Ovary (tissue), 10 donors: ENCODE measurements at places on chromosomes 2 and 18. TPM values are rescaled to one million over a fixed set of nuclear protein-coding genes. Genes with fewer than 3 reads are reported as not detected.

GRCh38 chr2:218474527-218474926, 55.6 kb downstream of the VIL1 start:
- no peaks in the 10 kb centered on the region for H3K36me3 ChIP-seq
- H3K27me3 ChIP-seq, result no peaks in the 10 kb centered on the region
- H3K4me3 ChIP-seq, result no peak overlapping the region

- DNase-seq, result no peak
- H3K27ac ChIP-seq, result no peak overlapping the region
- no peaks in the 10 kb centered on the region for H3K36me3 ChIP-seq
- H3K4me3 ChIP-seq, result no peak overlapping the region
- H3K4me1 ChIP-seq, result no peaks in the 10 kb centered on the region
- no peaks in the 10 kb centered on the region for H3K27me3 ChIP-seq
These were observed 292.5 kb downstream of the ALK start for GRCh38 chr2:29628862-29629261.

DNA sequence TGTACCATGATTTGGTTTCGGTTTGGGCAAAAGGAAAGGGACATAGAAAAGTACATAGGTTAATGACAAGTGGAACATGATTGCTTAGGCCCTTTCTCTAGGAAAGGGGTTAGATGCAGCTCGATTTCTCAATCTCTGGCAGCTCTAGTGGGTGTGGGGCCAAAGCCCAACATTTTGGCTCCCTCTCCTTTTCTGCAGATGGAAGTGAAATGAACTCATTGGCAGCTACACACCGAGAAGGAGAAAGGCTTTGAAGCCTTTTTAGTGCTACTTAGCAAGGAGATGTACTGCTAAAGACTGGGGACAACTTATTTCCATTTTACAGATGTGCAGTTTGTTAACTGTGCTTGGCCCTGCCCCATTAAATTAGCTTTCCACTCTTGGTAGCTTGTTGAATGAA, 93.8 kb downstream of the LYPD6B start:
- no peak overlapping the region for H3K27ac ChIP-seq
- no peaks in the 10 kb centered on the region for H3K27me3 ChIP-seq
- no peaks in the 10 kb centered on the region for H3K36me3 ChIP-seq
- no peaks in the 10 kb centered on the region for H3K4me1 ChIP-seq
- H3K4me3 ChIP-seq, result no peak overlapping the region

DNA sequence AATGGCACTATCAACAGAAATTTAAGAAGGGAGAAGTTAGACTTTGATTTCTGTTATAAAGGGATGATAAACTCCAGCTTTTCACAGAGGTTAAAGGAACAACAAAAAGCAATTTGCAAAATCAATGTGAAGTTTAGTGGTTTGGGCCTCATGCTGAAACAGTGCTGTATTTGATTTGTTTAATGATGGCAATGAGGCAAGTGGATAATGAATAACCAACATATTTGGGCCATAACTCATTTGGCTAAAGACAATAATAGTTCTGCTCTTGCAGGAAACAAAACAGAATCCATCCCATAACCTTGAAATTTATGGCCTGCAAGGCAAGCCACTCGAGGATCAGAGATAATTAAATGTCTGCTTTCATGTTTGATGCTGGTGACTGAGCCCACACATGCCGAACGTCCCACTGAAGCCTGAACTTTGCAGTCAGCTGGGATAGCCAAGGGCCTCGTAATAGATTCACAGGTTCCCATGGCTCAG, 56.5 kb downstream of the TPGS2 start:
- DNase-seq, result no peak
- no peaks in the 10 kb centered on the region for H3K36me3 ChIP-seq
- H3K4me3 ChIP-seq, result no peak overlapping the region
- no peak overlapping the region for H3K27ac ChIP-seq
- H3K4me1 ChIP-seq, result no peaks in the 10 kb centered on the region
- H3K27me3 ChIP-seq, result no peaks in the 10 kb centered on the region

DNA sequence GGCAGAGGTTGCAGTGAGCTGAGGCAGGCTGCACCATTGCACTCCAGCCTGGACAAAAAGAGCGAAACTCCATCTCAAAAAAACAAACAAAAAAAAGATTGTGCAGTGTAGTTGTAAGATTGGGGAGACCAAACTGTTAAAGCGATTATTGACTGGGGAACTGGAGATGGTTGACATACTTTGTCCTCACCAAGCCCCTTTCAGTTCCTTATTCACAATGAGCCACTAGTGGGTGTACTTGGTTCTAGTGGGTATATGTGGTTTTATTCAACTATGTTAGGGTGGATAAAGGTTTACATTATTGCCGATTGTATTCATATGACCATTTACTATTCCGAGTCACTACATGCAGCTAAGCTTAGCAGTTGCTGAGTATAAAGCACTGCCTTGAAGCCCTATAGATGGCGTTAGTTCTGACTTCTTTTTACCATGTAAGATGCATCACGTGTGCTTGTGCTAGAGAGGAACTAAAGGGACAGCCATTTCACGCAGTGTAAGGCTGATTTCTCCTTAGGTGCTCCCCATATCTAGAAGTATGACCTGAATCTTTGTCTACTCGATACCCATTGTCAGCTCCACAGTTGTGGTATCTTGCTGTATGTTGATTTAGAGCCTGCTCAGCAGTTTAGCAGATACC, 12.1 kb downstream of the EIF4E2 start:
- no peaks in the 10 kb centered on the region for H3K27me3 ChIP-seq
- no peaks in the 10 kb centered on the region for H3K4me1 ChIP-seq
- H3K4me3 ChIP-seq, result no peak overlapping the region
- no peak overlapping the region for H3K27ac ChIP-seq
- H3K36me3 ChIP-seq, result no peaks in the 10 kb centered on the region

- H3K27me3 ChIP-seq, result no peaks in the 10 kb centered on the region
- H3K4me1 ChIP-seq, result peaks cover 11% of the 10 kb centered on the region
- H3K27ac ChIP-seq, result no peak overlapping the region
- H3K4me3 ChIP-seq, result no peak overlapping the region
- no peaks in the 10 kb centered on the region for H3K36me3 ChIP-seq
These were observed 59.2 kb upstream of the ATL2 start for GRCh38 chr2:38436227-38436664.

DNA sequence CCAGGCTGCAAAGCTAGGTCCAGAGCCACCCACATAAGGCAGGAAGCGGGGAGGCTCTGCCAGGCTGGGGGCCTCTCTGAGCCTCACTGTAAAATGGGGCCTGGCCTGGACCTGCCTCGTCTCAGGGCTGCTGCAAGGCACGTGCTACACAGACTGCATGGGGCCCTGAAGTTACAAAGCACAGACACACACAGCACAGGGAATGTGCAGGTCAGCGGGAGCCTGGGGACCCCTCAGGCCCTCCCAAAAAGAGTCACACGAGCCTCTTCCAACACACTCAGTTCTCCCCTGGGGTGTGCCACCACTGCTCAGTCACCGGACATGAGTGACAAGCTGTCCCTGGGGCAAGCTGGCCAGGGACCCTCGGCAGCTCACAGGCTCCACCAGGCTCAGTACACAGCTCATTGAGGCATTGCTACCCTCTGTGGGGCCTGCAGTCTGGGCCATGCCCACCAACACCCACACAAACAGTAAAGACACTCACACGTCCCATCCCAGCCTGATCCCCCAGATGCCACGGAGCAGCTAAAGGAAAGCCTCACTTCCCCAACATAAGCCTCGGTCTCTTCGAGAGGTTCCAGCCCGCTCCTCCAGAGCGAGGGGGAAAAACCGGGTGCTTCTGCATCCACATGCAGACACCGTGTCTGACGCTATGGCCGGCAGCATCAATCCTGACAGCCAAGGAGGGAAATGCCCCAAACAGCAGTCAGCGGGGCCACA, 33.7 kb downstream of the BOK start:
- no peaks in the 10 kb centered on the region for H3K27me3 ChIP-seq
- no peaks in the 10 kb centered on the region for H3K4me1 ChIP-seq
- H3K36me3 ChIP-seq, result no peaks in the 10 kb centered on the region
- no peak overlapping the region for H3K4me3 ChIP-seq
- H3K27ac ChIP-seq, result no peak overlapping the region

DNA sequence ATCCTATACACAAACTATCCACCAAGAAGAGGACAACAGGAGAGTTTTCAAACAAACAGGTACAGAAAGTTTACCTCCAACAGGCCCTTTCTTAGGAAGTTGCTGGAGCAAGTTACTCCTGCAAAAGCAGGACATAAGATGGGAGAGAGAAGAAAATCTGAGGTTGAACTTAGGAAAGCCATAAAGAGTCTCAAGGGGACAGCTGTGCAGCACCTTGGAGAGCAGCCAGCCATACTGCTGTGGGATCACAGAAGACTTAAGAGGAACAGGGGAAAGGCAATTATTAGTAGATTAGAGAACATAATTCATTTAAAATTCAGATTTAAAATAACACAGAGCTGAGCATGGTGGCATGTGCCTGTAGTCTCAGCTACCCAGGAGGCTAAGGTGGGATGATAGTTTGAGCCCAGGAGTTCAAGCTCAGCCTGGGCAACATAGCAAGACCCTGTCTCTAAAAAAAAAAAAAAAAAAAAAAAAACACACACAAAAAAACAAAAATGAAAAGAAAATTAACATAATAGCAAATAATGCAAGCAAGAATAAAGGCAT, 148.1 kb upstream of the SIX3 start:
- no peak overlapping the region for H3K27ac ChIP-seq
- no peaks in the 10 kb centered on the region for H3K4me1 ChIP-seq
- no peak for DNase-seq
- H3K27me3 ChIP-seq, result no peaks in the 10 kb centered on the region
- no peak overlapping the region for H3K4me3 ChIP-seq

- no peak overlapping the region for H3K4me3 ChIP-seq
- H3K4me1 ChIP-seq, result peaks cover 2% of the 10 kb centered on the region
- no peak overlapping the region for H3K27ac ChIP-seq
- no peaks in the 10 kb centered on the region for H3K27me3 ChIP-seq
These were observed 30.7 kb upstream of the IL1R1 start for GRCh38 chr2:102111823-102112222.

- H3K27me3 ChIP-seq, result no peaks in the 10 kb centered on the region
- no peaks in the 10 kb centered on the region for H3K36me3 ChIP-seq
- peak overlapping the region; percentile 75 for H3K27ac ChIP-seq
- DNase-seq, result peak; percentile 83
- H3K4me3 ChIP-seq, result peak overlapping the region; percentile 73
These were observed 854 bp upstream of the DNMT3A start for GRCh38 chr2:25342372-25343186.

DNA sequence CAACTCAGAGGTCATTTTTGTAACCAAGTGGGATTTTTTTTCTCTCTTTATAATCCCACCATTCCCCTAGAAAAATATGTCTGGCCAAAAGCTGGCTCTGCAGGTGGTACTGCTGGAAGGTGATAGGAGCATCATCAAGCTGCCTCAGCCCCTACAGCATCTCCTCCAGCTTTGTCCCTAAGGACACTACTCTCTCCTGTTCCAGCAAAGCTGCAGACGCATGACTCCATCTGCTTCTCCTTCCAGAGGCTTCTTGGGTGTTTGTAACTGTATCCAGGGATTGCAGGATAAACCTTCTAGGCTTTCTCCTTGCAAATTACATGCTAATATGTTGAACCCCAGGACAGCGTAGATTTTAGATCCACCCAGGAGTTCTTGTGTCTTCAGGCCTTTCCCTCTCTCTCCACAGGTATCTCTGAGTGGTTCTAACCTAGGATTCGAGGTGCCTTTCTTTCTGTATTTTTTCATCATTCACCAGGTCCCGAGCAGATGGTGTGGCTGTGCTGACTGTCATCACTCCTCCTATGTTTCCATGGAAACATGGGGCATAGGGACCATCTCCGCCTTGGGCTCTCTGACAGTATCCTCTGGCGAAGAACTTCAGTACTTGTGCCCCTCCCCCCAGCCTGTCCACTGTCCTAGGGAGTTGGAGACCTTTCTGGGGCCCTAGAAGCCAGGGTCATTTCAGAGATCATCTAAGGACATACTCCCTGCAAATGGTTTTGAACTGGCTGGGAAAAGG, 34.3 kb downstream of the AFF3 start:
- H3K27ac ChIP-seq, result no peak overlapping the region
- H3K36me3 ChIP-seq, result no peaks in the 10 kb centered on the region
- DNase-seq, result no peak
- no peaks in the 10 kb centered on the region for H3K27me3 ChIP-seq
- H3K4me1 ChIP-seq, result peaks cover 7% of the 10 kb centered on the region

GRCh38 chr2:7670905-7671641, 753.9 kb downstream of the RNF144A start:
- DNase-seq, result no peak
- H3K27me3 ChIP-seq, result no peaks in the 10 kb centered on the region
- no peaks in the 10 kb centered on the region for H3K4me1 ChIP-seq
- H3K27ac ChIP-seq, result no peak overlapping the region

GRCh38 chr2:129702416-129703176, 276.9 kb upstream of the RAB6C start:
- no peak for DNase-seq
- H3K4me3 ChIP-seq, result no peak overlapping the region
- H3K27me3 ChIP-seq, result no peaks in the 10 kb centered on the region
- H3K36me3 ChIP-seq, result no peaks in the 10 kb centered on the region

The SIX2 gene
- 0.17 TPM for total RNA-seq

The TUBA4B gene
- total RNA-seq, result 0.27 TPM

The MAL gene
- total RNA-seq, result 0.45 TPM

The TACR1 gene
- total RNA-seq, result 0.69 TPM

The HAAO gene
- total RNA-seq, result 26.1 TPM
